ENCODE measurements at places on chromosomes 4 and X.

- no peak for DNase-seq
Observed at GRCh38 chr4:11201256-11201655, 227.4 kb downstream of the HS3ST1 start.

DNA sequence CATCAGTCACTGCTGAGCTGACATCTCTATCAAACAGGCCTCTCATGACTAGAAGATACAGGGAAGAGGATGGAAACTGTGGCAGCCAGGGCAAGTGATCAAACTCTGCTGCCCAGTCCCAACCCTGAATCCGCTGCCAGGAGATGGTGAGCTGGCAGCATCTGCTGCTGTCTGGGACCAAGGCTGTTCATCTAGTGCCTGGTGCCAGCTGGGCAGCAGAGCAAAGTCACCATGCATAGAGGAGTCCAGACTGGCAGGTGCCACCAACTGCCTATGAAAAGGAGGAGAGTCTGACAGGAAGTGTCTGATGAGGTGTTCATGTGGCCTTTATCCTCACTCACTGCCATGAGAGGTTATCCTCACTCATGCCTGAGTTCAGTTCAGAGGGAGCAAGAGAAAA, 518.9 kb downstream of the MID1IP1 start:
- DNase-seq: no peak

DNA sequence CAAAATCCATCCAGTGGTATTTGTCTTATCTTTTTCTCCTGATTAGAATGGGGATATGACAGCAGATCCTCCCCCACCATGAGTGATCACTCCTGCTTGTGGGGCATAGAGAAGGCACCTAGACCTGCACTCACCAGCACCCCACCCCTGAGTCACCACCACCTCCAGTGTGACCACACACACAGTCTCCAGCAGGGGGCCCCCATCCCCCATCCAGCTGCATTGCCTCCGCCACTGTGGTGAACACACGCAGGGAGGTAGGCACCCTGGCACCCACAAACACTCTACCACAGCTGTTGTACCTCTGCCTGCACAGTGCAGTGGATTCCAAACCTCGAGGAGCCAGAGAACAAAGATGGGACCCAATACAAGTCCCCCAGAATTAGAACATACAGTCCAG, 9.0 kb upstream of the MAGEA8 start:
- no peak for DNase-seq

GRCh38 chr4:7539659-7540058, 104.9 kb upstream of the PSAPL1 start:
- no peak for DNase-seq

DNA sequence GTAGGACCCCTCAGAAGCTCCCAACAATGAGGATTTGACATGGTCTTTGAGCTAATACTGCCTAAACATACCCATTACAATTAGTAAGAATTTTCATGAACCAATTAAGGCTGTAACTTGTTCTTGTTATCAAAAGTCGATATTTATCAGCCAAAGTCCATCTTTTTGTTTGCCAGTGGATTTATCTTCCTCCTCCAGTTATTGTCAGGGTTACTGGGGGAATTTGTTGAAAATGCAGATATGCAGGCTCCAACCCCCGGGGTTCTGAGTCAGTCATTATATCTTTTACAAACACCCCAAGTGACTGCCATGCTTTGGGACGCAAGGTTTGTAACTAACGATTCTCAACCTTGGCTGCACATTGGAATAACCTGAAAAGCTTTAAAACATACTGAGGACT, 338.8 kb upstream of the PPARGC1A start:
- DNase-seq: no peak

GRCh38 chrX:55777596-55777995, 60.0 kb downstream of the RRAGB start:
- no peak for DNase-seq

- DNase-seq: no peak
Observed at GRCh38 chr4:30768277-30768676, 48.1 kb downstream of the PCDH7 start.

GRCh38 chr4:126702747-126703146, 930.0 kb upstream of the INTU start:
- DNase-seq: no peak

DNA sequence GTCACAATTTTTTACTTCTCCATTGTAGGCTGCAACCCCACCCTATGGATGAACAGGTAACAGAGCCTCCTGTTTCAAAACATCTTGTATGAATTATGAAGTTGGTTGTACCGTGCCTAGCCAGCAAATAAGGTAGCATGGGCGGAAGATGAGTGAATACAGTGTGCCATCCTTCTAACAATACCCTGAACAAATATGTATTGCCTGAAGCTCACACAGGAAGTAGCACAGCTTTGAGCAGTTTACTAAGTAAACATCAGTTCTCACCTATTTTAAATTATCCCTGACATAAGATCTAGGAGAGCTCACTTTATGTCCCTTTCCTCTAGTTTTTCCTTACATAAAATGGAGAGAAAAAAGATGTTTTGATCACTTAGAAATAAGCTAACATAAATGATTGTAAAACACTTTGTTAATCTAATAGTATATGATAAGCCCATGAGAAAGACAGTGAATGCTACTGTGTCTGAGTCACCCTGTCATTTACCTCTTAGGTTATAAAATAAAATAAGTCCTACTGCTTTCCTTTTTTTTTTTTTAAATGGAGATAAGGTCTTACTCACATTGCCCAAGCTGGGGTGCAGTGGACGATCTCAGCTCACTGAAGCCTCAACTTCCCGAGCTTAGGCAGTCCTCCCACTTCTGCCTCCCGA, 36.6 kb downstream of the GRSF1 start:
- no peak for DNase-seq

GRCh38 chrX:38332505-38332904, 5.2 kb upstream of the RPGR start:
- no peak for DNase-seq

DNA sequence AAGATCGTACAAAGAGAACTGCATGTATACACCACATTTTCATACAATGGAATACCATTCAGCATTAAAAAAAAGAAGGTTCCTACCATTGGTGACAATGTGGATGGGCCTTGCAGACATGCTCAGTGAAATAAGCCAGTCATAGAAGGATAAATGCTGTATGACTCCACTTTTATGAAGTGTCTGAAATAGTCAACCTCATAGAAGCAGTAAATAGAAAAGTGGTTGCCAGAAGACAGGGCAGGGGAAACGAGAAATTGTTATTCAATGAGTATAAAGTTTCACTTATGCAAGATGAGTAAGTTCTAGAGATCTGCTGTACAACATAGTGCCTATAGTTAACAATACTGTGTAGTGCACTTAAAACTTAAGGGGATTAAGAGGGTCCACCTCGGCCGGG, 257.5 kb upstream of the FTHL17 start:
- no peak for DNase-seq

- DNase-seq: no peak
Observed at GRCh38 chr4:77434299-77435092, 171.1 kb upstream of the CXCL13 start.

DNA sequence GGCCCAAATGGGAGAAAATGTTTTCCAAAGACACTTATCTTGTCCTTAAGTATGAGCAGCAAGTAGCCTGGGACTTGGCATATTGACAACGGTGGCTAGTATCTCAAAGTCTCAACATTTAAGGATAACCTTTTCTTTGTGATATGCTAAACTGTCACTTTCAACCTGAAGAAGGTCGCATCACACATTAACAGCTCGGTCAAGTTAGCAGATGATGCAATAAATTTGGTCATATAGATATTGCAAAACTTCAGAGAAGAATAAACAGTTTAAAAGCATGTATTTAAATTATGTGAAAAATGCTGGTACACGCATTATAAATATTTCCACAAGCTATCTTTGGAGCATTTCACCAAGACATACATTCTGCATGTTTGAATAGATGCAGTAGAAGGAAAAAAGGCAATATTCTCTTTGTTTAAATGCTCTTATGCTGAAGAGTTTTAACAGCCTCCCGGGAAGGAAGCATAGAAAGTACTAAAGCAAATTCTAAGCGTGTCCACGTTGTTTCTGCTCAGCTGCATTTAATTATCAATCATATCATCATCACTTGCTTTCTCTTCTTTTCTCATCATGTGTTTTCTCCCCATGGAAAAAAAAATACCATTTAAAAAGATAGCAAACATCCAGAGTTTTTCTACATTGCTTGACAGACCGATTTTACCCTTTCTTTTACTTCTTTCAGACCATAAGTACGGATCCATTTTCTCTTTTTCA, 24.2 kb downstream of the ARHGAP6 start:
- DNase-seq: no peak

- DNase-seq: no peak
Observed at GRCh38 chr4:105605493-105605892, 53.1 kb downstream of the ARHGEF38 start.
